ENCODE measurements at places on chromosomes 1 and 21.

GRCh38 chr21:33317786-33318486, 6.8 kb upstream of the IFNAR1 start:
- DNase-seq: no peak

DNA sequence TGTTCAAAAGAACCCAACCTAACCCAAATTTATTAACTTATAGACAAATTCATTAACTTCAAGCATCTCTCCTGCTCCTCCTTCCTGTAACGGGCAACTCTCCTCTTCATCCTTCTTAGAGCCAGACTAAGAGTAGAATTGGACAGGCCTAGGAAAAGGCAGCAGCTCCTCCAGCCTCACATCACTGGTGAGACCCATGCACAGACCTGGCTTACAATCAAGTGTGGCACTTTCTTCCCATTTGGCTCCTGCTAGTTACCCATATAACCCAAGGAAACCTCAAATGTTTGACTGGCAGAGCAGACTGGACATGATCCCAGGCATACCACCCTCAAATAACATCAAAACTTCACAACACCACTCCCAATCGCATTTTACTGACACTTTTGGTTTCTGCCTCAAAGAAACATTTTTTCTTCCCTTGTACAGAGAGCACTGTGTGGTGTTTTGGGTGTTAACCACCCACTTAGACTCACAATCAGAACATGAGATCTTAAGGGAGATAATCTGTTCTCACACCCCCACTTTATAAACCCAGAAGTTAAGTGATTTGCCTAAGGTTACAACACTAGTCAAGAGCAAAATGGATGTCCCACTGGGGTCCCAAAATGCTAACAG, 101.4 kb downstream of the SIPA1L2 start:
- DNase-seq: no peak

DNA sequence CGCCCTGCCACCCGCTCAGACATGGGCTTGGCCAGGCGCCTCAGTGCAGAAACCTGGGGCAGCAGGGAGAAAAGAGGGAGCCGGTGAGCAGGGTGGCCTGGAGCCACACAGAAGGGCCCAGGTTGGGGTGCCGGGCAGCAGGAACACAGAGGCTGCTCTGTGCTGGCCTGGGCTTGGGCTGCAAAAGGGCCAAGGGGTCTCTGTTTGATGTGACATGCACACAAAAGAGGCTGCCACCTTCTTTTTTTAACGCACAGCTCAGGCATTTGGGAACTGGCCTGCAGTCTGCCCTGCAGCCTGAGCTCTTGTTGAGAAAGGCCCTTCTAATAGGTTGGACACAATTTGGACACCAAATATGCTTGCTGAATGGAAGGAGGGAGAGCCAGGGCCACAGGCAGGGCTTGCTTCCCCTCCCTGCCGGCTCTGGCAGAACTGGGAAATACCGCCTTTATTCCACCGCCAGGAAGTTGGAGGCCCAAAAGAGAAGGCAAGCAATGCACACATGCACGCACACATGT, 32.4 kb downstream of the KIF21B start:
- DNase-seq: no peak

DNA sequence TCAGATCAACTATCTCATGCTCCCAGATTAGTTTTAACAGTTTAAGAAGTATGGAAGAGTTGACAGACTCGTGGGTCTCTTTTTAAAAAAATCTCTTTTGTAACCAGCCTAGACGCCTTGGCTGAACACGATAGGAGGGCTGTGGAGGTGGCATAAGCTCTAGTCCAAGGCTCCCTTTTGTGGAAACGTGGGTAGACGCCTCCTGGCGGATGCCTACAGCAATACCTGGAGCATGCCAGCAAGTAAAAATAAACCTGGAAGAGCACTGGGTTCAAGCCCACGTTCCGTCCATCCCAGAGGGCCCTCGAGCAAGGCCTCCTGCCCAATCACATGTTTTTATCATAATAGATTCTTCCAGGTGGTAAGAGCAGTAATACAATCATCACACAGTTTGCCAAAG, 87.9 kb downstream of the RGS7 start:
- no peak for DNase-seq

DNA sequence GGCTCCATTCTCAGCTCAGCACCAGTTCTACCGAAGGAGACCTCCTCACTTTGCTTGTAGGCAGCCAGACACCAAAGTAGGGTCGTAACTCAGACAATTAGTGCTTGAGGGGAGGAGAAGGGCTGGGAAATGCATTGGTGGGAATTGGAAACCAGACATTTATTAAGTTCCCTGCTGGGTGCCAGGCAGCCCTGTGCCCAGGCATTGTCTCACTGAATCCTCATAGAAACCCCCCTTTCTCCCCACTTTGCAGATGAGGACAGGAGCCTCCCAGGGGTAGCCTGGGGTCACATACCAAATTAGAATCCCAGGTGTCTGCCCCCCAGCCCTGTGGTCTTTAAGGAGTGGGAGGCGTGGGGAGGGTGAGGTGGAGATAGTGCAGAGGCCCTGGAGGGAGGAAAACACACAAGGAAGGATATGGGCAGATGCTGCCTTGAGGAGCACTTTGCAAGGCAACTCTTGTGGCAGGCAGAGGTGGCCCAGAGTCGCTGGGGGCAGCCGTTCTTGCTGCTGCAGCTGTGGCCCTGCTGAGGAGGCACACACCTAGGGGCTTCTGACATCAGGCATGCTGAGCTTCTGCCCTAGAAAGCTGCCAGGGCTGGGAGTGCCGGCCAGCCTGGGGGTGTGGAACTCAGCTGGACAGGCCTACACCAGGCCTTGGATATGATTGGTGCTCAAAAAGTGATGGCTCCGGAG, 29.4 kb downstream of the CDK18 start:
- DNase-seq: no peak

DNA sequence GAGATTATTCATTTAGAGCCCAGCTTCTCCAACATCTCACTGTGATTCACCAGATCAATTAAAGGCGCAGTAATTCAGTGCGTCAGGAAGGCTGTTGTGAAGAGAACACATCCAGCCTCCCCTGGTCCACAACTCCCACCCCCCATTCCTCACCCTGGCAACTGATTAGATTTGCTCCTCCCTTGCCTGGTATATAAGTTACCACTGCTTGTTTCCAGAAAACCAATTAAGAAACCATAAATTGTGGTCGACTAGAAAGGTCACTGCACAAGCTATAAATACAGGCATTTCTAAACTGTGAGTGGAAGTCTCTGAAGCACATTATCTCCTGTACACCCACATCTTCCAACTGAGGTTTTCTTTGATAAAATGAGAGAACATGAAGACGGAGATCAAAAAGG, 41.9 kb downstream of the FAM163A start:
- DNase-seq: no peak

Measured in EH (cell line).